ENCODE measurements at places on chromosomes 2 and 18. TPM values are rescaled to one million over a fixed set of nuclear protein-coding genes. Genes with fewer than 3 reads are reported as not detected.

Gene KRCC1
- 16.8 TPM for polyA plus RNA-seq

Gene PDE6D
- 28.7 TPM for polyA plus RNA-seq

Gene RTP5
- not detected for polyA plus RNA-seq

Gene TIGD1
- 1.7 TPM for polyA plus RNA-seq

Gene SERPINB2
- polyA plus RNA-seq: 22.1 TPM

Gene C2orf92
- polyA plus RNA-seq: 2.6 TPM

Gene TWSG1
- polyA plus RNA-seq: 167 TPM

Gene AAK1
- polyA plus RNA-seq: 26.1 TPM

GRCh38 chr2:241686324-241686649 is 328 bp downstream of the DTYMK start:
- no peak for DNase-seq

- DNase-seq: no peak
Observed at GRCh38 chr2:236943841-236944513, 141.7 kb upstream of the COPS8 start.

DNA sequence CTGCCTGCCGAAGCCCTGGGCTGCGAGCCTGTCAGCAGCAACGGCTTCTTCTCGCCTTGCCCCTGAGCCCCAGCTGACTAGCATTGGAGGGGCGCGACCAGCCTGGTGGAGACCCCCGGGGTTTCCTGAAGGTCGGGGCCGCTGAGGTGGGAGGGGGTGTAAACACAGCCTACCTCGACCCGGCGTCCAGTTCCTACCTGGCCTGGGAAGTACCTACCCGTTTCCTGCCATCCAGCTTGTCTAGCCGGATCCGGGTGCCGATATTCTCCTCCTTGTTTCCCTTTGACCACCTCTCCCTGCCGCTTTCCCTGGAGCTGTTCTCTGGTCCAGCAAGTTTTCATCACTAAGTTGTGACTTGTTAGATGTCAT is 511 bp downstream of the MOB4 start:
- no peak for DNase-seq

- DNase-seq: peak; percentile 50
Observed at GRCh38 chr18:9719421-9719981, 11.4 kb downstream of the RAB31 start.

DNA sequence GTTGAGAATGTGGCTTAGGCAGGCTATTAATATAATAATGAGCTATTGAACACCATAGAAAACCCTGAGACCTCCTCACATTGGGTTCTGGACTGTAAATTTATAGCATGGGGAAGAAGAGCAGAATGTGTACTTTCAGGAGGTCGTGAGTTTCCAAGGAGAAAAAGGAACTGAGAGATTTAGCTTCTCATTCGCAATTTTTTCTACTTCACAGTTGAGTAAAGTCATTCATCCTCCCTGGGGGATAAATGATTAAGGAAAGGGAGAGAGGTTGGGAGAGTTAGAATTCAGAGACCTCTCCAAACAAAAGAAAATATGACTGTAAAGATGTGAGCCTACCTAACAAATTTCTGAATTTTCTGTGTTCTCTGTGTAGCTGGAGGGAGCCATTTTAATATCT is 205.8 kb upstream of the CYRIA start:
- DNase-seq: no peak

- DNase-seq: no peak
Observed at GRCh38 chr2:201986463-201986735, 47.3 kb upstream of the FZD7 start.

GRCh38 chr2:205435970-205436369 is 246.3 kb upstream of the NRP2 start:
- no peak for DNase-seq

GRCh38 chr18:58992301-58993231 is 127.9 kb downstream of the ZNF532 start:
- DNase-seq: no peak

DNA sequence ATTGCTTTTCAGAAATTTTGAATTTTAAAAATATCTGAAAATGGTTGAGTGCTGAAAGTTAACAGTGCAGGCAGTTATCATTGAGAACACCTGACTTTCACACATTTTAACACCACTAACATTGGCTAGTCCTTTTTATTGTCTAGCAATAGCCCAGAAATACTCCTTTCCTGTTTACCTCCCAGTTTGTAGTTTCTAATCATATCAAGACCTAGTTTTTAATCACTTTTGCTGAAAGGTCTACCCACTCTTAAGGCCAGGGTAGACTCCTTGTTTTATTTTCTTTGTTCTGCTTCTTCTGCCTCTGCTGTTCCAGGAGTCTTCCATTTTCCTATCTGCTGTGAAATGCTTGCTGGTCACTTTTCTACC is 72.1 kb downstream of the UBE2E3 start:
- DNase-seq: no peak

DNA sequence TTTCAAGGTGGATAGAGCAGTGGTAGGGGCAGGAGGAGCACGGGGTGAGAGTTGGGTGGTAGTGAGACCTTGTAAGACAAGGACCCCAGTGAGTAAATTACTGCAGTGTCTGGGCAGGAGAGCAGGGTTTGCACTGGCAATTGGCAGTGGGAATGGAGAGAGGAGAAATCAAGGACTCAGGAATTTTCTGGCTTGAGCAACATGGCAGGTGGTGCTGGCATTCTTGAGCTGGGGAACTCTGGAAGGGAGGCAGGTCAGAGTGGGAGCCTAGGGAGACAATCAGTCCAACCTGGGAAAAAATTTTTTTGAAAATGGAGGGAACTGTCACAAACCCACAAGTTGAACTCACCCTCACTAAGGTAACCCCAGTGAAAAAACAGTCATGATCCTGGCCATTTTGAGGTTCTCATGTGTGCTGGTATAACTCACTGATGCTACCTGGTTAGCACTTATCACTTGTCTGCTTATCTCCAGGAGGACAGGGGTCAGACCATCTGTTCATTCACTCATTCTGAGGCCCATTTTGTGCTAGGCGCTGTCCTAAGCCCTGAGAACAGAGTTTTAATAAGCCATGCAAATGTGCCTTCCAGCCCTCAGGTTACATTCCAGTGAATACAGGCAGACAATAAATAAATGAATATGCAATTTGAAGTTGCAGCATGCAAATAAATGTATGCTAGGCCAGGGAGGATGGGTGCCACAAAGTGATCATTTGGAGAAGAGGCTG is 92.2 kb upstream of the SEC11C start:
- no peak for DNase-seq

DNA sequence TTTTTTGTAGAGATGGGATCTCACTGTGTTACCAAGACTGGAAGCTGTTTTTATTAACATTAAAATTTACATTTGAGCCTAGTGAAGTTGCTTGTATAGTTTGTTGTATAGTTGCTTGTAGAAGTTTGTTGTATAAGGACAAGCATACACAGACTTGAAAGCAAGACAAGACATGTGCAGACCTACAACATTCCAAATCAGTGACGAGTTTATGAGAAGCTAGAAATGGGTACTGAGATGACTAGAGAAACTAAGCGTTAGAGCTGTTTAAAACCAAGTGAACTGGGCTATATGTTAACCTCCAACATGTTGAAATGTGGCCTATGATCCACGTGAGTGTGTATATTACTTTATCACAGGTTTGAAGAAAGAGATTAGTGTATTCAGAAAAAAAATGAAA is 39.1 kb downstream of the ABCB11 start:
- DNase-seq: no peak

GRCh38 chr2:70723286-70723885 is 44.6 kb downstream of the ADD2 start:
- DNase-seq: no peak

DNA sequence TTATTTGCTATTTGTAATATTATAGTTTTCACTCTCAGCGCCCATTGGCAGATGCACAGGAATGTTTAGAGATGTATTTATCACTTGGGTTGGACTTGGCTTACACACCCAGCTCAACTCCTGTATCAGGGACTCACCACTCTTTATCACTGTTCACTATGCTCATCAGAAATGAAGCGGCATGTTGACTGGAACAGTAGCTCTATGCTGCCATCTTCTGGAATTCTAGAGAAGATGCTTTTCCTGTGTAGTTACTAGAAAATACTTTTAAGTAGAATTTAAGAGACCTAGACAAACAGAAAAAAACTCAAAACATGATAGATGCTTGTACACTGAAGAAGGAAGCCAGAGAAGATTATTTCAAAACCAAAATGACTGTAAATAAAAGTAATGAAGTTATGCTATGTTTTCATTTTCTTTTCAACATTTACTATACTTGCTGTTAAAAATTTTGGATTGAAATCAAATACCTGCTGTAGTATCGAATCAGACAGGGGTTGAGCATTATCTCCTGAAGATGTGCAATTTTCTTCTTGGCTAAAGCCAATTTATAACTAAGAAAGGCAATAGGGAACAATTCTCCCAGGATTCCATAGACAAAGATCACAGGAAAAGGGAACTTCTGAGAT is 47.4 kb upstream of the NXPH2 start:
- peak; percentile 2 for DNase-seq

DNA sequence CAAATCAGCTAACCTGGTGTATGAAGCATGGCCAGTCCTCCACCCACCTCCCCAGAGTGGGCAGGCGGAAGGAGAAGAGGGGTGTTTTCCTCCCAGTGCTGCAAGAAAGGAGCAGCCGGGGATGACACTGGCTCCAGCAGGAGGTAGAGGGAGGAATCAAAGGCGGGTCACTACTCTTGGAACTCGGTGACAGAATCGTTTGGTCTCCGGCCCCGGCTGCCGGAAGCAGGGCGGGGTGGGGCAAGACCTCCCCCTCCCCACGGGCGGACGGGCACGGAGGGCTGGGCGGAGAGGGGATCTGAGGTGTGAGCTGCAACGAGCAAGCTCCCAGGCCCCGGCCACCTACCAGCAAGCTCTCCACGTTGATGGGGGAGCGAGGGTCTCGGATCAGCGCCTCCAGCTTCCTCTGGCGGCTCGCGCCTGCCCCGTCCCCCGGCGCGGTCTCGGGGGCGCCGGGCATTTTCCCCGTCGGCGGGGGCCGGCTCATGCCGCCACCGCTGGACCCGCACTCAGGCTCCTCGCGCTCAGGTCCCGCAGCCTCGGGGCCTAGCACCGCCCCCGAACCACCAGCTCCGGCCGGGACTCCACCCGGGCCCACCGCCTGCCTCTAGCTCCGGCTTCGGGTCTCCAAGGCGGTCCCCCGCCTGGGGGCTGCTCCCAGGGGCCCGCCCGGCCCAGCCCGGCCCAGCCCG is 640 bp downstream of the ROCK2 start:
- DNase-seq: no peak

DNA sequence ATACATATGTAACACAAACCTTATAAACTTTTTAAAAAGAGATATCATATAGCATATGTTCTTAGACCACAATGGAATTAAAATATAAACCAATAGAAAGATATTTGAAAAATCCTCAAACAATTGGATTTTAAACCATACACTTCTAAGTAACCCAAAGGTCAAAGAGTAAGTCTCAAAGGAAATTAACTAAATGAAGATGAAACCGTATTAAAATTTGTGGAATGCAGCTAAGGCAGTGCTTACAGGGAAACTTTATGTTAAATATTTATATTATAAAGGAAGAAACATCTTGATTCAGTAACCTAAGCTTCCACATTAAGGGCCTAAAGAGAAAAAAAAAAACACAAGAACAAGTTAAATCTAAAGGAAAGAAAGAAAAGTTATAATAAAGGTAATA is 966.1 kb downstream of the SLC4A3 start:
- DNase-seq: no peak

DNA sequence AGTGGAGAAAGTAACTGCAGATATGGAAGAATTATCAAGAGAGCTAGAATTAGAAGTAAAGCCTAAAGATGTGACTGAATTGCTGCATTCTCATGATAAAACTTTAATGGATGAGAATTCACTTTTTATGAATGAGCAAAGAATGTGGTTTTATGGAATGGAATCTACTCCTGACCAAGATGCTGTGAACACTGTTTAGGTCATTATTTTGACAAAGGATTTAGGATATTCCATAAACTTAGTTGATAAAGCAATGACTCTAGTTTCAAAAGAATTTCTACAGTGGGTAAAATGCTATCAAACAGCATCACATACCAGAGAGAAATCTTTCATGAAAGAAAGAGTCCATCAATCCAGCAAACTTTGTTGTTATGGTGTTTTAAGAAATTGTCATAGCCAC is 1317.7 kb upstream of the ACVR2A start:
- peak; percentile 29 for DNase-seq

GRCh38 chr2:238404406-238405216 is 22.1 kb upstream of the ASB1 start:
- no peak for DNase-seq

DNA sequence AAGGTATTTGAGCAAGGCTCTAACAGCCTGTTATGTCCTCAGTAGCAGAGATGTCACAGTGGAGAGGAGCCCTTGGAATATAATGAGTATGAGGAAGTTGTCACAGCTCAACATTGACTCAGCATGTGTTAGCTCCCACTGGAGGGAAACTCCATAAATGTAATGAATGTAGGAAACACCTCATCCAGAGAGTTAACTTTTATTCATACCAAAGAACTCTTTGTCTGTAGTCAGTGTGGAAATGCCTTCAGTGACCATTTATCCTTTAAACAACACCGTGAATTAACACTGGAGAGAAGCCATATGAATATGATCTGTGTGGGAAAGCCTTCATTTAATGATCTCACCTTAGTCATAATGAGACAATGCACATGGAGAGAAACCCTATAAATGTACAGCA is 59.7 kb downstream of the CYP1B1 start:
- no peak for DNase-seq

DNA sequence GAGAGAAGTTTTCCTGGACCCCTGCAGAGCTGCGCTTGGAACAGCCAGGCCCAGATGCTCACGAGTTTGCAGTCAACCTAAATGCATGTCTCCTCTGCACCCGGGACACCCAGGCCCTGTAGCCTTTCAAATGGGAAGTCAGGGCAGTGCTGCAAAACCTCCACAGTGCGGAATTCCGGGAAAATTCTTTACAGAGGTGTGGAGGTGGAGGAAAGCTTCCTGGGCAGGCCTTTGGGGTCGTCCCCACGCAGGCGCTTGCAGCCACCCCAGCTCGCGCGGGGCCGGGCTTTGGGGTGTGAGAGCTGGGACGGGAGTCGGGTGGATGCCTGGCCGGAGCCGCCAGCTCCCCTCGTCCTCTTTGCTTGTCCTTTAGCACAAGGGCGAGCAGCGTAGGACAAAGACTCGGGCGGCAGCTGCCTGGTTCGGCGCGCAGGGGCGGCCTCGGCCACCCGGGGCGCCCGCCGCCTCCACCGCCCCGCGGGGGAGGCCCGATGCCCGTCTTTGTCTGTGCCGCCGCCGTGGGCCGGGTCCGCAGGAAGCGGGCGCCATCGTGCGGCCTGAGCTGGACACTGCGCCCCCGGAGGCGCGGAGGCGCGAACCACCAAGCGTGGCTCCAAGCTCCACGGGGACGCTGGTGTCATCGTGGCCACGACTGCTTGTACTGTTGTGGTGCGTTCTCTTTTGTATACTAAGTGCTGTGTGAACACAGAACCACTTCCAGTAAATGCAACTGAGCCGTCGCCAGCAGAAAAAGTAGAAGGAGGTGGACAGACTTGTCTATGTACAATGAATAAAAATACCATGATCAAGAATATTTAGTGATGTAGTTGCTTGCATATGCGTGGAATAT is 28.2 kb upstream of the BCL11A start:
- DNase-seq: no peak

- DNase-seq: no peak
Observed at GRCh38 chr2:59684116-59684770, 869.2 kb downstream of the BCL11A start.

- no peak for DNase-seq
Observed at GRCh38 chr18:32096946-32097345, 5.3 kb downstream of the RNF138 start.
